T-helper 17 cell (primary cell): ENCODE measurements at places on chromosomes 3 and 15.
A peak's percentile ranks its signal among the peaks of the same experiment; 100 is the strongest.

- no peak overlapping the region for H3K4me3 ChIP-seq
- H3K27me3 ChIP-seq = no peaks in the 10 kb centered on the region
- no peak for DNase-seq
- no peaks in the 10 kb centered on the region for H3K4me1 ChIP-seq
- H3K27ac ChIP-seq = no peak overlapping the region
- no peaks in the 10 kb centered on the region for H3K36me3 ChIP-seq
Measured at GRCh38 chr3:79568938-79569337, 198.9 kb downstream of the ROBO1 start.

- H3K27me3 ChIP-seq = no peaks in the 10 kb centered on the region
- peaks cover 9% of the 10 kb centered on the region for H3K36me3 ChIP-seq
- H3K4me3 ChIP-seq = no peak overlapping the region
- no peak overlapping the region for H3K27ac ChIP-seq
Measured at GRCh38 chr15:67180514-67181191, 73.8 kb downstream of the AAGAB start.

GRCh38 chr3:45333549-45333948 is 54.8 kb upstream of the LARS2 start:
- peaks cover 7% of the 10 kb centered on the region for H3K4me1 ChIP-seq
- peaks cover 6% of the 10 kb centered on the region for H3K36me3 ChIP-seq
- no peak for DNase-seq
- no peak overlapping the region for H3K4me3 ChIP-seq

DNA sequence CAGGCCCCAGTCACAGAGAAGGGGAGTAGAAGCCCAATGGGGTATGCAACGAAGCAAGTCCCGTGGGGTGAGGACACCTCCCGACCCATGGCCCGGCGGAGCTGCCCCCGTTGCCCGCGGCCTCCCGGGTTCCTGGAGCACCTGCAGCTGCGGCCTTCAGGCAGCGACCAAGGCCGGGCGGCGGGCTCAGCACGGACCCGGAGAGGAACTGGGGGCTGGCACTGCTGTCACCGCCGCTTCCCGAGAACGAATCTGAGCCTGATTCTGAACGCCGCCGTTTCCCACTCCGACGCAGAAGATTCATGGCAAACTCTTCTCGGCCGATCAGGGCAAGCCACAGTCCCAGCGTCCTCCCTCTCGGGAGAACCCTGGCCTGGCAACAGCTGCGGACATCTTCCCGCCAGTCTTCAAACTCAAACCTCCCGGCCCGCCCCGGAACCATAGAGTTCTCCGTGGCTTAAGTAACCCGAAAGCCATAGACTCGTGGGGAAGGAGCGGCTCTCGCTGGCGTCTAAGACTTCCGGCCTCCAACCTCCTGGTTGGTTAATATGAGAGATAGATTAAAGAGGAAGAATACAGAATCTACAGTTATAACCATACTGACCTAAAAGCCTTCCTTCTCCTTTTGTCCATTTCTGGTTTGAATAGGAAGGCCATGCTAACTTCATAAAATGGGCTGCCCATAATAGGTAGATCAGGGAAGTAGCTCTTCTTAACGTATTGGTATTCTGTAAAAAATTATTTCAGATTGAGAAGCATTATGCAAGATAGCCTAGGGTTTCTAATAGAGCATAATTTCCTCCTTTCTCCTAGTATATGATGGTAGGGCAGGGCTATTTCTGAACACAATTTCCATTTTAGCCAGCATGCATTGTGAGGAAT is at the start of gene POLQ:
TSS of gene POLQ (minus strand) at position 415 of the 882 bp plus-strand sequence. CDS start at position 304, 111 bp downstream.
- peaks cover 2% of the 10 kb centered on the region for H3K36me3 ChIP-seq
- no peaks in the 10 kb centered on the region for H3K27me3 ChIP-seq
- peaks cover 11% of the 10 kb centered on the region for H3K4me1 ChIP-seq
- peak within 1 kb of the TSS; percentile 95 for H3K27ac ChIP-seq
- H3K4me3 ChIP-seq = peak within 1 kb of the TSS; percentile 96
- peak; percentile 74 for DNase-seq

DNA sequence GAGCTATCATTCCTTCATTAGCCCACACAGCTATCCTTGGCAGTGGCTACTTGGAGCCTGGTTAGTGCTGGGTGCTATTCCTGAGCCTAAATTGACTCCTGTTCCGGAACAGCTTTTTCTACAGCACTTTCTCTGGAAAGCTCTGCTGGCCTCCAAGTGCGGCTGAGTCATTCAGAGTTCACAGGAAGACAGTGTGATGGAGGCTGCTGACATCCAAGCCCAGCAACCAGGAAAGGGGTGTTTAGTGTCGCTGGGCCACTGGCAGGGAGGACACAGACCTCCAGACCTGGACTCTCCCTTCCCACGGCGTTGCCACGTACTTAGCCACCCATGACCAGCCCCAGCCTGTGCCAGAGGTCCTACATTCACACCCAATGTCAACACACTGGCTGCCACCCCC is 28.7 kb downstream of the CACNA2D2 start:
- no peak for DNase-seq
- no peak overlapping the region for H3K4me3 ChIP-seq
- no peaks in the 10 kb centered on the region for H3K27me3 ChIP-seq
- H3K4me1 ChIP-seq = peaks cover 21% of the 10 kb centered on the region

GRCh38 chr3:178421069-178421468 is 115.2 kb upstream of the KCNMB2 start:
- H3K27ac ChIP-seq = no peak overlapping the region
- no peaks in the 10 kb centered on the region for H3K36me3 ChIP-seq
- H3K4me1 ChIP-seq = peaks cover 5% of the 10 kb centered on the region
- no peak overlapping the region for H3K4me3 ChIP-seq
- DNase-seq = no peak

GRCh38 chr3:12591997-12592715 is 35.3 kb downstream of the MKRN2 start:
- H3K4me1 ChIP-seq = peaks cover 2% of the 10 kb centered on the region
- peak overlapping the region; percentile 63 for H3K27ac ChIP-seq
- DNase-seq = no peak
- peaks cover 8% of the 10 kb centered on the region for H3K36me3 ChIP-seq
- no peaks in the 10 kb centered on the region for H3K27me3 ChIP-seq

DNA sequence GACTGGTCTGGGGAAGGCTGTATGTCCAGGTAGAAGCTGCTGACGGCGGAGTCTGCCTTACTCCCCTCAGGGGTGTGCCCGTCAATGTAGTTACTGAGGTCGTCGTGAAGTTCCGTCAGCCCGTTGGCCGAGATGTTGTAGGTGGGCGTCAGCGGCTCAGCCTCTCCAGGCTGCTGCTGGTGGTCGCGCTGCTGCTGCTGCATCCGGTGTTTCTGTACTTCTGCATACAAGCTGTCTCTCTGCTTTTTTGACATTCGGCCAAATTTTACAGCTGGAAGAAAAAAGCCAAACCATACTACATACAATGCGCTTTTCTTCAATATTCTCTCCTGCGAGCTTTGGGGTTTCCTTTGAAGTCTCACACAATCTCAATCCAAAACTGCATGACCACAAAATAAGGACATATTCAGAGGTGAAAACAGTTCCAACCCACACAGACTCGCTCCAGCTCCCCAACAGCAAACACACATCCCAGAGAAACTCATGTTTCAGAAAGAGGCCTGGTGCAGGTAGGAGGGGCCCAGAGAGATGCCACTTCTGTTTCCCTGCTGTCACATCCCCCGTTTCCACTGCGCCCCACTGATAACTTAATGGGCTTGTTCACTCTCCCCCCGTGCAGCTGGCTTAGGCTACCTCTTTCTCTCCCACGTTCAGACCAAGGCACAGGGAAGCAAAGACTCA is 32.5 kb upstream of the ICE2 start:
- H3K27ac ChIP-seq = peak overlapping the region; percentile 94
- H3K36me3 ChIP-seq = peaks cover 14% of the 10 kb centered on the region
- H3K27me3 ChIP-seq = no peaks in the 10 kb centered on the region
- peak overlapping the region; percentile 66 for H3K4me3 ChIP-seq
- no peak for DNase-seq

GRCh38 chr3:52435246-52436101 is 9.4 kb downstream of the SEMA3G start:
- H3K4me1 ChIP-seq = peaks cover 22% of the 10 kb centered on the region
- no peak overlapping the region for H3K4me3 ChIP-seq
- DNase-seq = no peak
- no peak overlapping the region for H3K27ac ChIP-seq
- no peaks in the 10 kb centered on the region for H3K36me3 ChIP-seq
- H3K27me3 ChIP-seq = no peaks in the 10 kb centered on the region

DNA sequence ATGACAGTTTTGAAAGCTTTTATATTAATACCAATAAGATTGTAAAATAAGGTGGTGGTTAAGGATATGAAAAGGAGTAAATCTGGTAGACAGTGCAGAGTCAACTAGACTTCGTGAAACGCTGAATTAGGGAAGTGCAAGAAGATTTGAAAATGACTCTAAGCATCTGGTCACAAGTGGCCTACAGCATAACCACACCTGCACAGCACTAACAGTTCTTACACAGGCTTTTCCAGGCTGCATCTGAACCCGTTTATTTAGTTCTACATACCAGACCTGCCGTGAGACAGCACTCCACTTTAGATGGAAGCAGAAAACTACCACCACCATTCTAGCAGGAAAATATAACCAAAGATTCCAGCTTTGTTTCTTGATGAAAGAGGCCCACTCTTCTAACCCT is 1.9 kb downstream of the DMXL2 start:
- no peak overlapping the region for H3K27ac ChIP-seq
- no peaks in the 10 kb centered on the region for H3K36me3 ChIP-seq
- H3K4me1 ChIP-seq = peaks cover 13% of the 10 kb centered on the region
- H3K27me3 ChIP-seq = peaks cover 8% of the 10 kb centered on the region
- DNase-seq = no peak

DNA sequence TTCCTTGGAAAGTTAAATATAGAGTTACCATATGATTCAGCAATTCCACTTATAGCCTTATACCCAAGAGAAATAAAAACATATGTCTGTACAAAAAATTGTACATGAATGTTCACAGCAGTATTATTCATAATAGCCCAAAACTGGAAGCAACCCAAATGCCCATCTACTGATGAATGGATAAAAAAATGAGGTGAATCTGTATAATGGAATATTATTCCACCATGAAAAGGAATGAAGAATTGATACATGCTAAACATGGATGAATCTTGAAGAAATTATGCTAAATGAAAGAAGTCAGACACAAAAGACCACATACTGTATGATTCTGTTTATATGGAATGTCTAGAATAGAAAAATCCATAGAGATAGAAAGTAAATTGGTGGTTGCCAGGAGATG is 61.4 kb downstream of the TTC23 start:
- H3K4me1 ChIP-seq = no peaks in the 10 kb centered on the region
- H3K36me3 ChIP-seq = peaks cover 2% of the 10 kb centered on the region
- H3K27me3 ChIP-seq = no peaks in the 10 kb centered on the region
- DNase-seq = no peak
- no peak overlapping the region for H3K4me3 ChIP-seq
